ENCODE measurements at places on chromosomes 1 and 21.

DNA sequence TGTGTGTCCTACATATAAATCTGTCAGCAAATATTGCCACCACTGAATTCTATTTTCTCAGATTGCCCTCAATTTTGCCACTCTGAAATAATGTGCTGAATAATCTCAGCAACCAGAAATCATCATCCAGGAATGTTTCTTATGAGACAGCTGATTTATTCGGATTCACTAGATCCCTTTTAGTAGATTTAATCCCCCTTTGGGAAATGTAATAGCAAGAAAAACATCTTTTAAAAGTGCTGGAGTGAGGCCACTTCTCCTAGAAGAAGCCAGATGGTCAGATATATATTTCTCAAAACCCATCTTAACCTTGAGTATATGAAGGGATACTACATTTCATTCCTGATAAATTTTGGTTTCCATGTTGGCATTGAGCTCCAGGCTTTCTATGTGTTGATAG lies 327.7 kb downstream of the SMYD3 start:
- no peak for ATAC-seq

GRCh38 chr1:89635825-89636815 lies 3.2 kb downstream of the LRRC8C start:
- ATAC-seq: peak; percentile 41

GRCh38 chr1:57530206-57530910 lies 106.5 kb upstream of the DAB1 start:
- no peak for ATAC-seq

DNA sequence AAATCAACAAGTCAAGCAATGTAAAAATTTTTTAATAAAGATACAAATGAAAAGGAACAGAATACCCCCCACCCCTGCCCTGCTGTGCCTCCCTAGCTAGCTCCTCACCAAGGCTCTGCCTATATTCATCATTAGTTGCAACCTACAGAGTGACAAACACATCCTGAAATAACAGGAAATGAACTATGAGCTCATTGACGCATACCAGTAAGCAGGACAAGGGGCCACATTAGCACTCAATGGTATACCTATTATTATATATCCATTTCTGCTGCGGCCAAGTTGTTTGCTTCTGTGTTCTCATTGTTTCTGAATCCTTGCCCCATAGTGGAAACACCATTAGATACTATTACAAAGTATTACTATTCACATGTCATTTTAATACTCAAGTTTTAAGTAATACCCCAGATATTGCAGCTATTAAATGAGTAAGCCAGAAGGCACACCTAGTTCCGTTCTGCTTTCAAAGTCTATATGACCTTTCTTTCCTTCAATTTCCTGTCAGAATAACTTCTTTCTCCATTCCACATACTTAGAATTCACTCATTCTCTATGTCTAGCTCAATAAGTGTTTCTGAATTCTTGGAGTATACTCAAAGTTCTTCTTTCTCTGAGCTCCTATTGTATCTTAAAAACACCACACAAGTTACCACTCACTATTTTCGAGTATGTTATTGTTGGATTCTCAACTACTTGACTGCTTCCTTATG lies 1214.9 kb downstream of the PLA2G4A start:
- no peak for ATAC-seq

- no peak for ATAC-seq
Observed at GRCh38 chr1:206668351-206668750, 16.4 kb upstream of the MAPKAPK2 start.

DNA sequence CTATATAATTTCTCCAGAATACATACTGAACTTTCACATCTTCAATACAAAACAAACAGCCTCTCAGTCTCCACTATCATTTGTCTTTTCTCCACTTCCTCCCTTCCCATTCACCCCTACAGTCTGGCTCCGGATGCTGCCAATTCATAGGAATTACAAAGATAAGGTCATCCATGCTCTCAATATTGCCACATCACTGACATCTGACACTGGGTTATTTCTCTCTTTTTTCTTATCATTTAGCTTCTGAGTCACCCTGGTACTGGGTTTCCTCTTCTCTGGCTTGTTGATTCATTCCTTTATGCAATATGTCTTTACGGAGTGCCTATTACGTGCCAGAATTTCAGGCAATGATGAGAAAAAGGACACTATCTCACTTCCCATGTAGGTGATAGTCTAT lies 3.1 kb upstream of the SH3BP5L start:
- ATAC-seq: no peak
